ENCODE measurements at places on chromosomes 16 and 17.

- DNase-seq = no peak
Observed at GRCh38 chr16:84839054-84839453, 19.3 kb downstream of the CRISPLD2 start.

DNA sequence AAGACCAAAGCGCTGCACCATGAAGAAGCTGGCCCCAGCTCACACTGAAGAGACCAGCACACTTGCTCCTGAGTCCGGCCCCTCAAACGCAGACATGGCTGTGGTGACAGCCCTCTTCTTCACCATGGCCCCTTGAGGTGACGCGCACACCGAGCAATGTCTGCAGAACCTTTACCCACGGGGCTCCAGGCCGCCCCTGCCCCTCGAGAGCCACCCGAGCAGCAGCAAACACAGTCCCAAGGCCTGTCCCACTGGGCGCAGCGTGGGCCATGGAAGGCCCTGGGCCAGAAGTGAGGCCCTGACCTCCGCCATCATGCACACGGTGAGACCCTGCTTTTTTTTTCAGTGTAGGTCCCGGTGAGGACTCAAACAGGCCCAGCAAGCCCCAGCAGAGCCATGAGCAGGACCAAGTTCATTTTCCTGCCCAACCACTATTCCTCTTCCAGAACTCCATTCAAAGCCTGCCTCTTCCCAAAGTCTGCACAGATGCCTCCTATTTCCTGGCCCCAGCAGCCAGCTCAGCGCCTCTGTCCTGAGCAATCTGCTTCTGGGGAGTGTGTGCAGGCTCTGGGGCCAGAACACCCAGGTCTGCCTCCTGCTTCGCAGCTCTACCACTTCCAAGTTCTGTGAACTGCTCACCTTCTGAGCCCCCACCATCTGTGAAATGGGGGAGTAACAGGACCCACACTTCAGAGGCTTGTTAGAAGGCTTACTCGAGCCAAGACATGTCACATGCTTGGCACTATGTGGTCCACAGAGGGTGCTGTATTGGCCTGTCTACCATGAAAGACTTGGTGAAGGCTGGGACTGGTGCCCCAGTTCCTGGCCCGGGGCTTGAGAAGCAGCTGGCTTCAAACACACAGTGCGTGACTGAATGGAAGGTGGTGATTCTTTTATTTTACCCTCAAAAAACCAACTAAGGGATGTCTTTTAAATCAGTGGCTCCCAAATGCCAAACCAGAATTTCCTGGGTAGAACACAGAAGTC lies 35.7 kb upstream of the GSG1L start:
- no peak for DNase-seq

- DNase-seq = no peak
Observed at GRCh38 chr17:37130984-37131446, 182.3 kb downstream of the AATF start.

DNA sequence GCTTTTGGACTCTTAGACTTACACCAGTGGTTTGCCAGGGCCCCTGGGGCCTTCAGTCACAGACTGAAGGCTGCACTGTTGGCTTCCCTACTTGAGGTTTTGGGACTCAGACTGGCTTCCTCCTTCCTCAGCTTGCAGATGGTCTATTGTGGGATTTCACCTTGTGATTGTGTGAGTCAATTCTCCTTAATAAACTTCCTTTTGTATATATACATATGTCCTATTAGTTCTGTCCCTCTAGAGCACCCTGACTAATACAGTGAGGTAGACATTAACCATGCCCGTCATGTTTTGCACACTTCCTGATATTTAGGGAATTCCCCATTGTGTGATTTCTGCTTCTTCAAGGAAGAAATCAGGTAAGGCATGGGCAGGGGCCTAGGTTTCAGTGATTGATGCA lies 147.8 kb upstream of the CA10 start:
- no peak for DNase-seq

DNA sequence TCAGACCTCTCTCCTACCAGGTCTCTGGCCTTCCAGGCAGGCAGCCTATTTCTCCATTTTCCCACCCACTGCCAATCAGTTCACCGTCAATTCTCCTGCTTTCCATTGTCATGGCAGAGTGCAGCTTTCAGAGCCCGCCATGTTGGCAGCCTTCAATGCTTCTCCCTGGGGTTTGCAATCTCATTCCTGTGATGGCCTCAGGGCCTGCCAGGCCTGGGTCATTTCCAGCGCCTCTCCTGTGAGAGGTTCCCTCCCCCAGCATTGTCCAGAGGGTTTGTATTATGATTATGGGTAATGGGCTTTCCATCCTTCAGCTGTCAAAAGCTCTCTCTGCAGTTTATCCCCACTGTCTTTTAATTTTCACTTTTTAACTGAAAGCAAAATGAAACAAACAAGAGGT lies 716.6 kb upstream of the CDH8 start:
- DNase-seq = no peak

- DNase-seq = no peak
Observed at GRCh38 chr16:1972490-1972877, 631 bp downstream of the TBL3 start.
